Dermis microvascular lymphatic vessel endothelial cell (primary cell): ENCODE measurements at places on chromosomes 6 and 20. TPM values are rescaled to one million over a fixed set of nuclear protein-coding genes. Genes with fewer than 3 reads are reported as not detected.
A peak's percentile ranks its signal among the peaks of the same experiment; 100 is the strongest.

DNA sequence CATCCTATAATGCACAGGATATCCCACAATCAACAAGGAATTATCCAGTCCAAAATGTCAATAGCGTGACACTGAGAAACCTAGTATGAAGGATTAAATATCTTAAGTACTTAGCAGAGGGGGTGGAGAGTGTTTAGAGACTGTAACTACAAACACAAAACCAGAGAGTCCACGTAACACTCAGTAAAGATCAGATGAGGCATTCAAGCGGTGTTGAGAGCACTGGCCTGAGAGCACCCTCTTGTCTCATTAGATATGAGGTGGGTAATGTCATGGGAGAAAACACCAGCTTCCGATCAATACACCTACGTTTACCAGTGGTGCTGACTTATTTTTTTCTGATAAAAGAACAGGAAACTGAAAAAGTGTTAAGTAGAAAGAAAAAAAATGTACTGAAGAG is 2.3 kb downstream of the FAM184A start:
- DNase-seq = no peak

- no peak for DNase-seq
Observed at GRCh38 chr6:111912904-111913303, 39.7 kb upstream of the FYN start.

- DNase-seq = no peak
Observed at GRCh38 chr6:138117376-138117914, 10.2 kb upstream of the PERP start.

- no peak for DNase-seq
Observed at GRCh38 chr6:68108233-68108835, 526.7 kb upstream of the ADGRB3 start.

DNA sequence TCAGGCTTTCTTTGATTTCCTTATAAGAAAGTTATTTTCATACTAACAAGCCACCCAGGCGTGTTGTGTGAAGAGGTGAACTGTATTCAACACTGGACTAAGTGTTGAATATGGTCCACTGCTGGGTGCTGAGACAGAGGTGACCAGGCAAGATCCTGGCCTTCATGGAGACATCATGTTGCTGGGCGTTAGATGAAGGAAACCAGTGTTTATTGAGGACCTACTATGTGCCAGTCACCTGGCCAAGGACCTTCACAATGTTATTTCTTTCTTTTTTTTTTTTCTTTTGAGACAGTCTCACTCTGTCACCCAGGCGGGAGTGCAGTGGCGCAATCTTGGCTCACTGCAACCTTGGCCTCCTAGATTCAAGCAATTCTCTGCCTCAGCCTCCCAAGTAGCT is 1.9 kb upstream of the TREML1 start:
- no peak for DNase-seq

DNA sequence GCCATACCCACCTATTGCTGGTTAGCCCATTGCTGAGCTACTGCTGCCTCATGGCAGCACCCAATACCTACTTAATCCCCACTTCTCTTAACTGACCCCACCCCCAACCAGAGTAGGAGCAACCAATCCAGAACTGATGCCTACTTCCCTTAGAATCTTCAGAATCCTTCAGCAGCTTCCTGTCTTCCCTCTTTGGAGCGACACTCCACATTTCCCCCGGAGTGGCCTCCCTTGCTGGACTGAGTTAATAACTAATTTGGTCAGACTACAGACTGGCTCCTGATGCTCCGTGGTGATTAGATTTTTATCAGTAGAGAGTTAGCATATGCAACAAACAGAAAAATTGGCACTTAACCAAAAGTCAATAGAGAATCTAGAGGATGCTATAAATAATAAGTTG is 51.2 kb upstream of the UBR2 start:
- DNase-seq = no peak

BPIFB2 gene
- total RNA-seq = not detected in 2 replicates

RNF8 gene
- total RNA-seq = 22.5 and 22.6 TPM in 2 replicates

TRIM38 gene
- 4.7 and 6.3 TPM in 2 replicates for total RNA-seq

DNA sequence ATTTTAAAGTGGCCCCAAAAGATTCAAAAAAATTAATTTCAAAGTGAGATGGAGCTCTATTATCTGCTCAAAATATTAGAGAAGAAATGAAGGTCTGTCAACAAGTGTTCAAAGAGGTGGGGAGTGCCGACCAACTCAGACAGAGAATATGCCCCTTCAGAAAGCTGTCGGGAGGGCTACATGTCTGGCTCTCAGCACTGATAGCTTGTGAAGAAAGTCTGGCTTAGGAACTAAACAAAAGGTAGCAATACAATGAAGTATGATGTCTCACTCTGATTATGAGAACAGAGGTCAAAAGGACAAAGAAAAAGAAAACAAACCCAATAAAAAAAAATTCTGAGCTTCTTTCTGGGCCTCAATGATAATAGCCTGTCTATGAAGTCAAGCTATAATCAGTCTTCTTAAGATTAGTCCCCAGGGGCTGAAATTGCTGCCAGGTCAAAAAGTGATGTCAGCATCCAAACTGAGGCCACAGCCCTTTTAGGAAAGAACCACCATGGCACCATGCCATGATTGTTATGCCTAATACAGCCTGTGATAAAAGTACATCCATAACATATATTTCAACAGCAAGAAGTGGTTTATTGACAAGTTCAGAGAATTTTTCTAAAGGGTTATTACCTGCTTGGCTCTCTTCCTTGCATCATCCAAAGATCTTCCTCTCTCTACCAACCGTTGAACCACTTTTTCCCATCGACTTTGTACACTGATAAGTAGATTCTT is 150.9 kb downstream of the DST start:
- DNase-seq = no peak

- no peak for DNase-seq
Observed at GRCh38 chr6:161068321-161068741, 76.8 kb downstream of the MAP3K4 start.

DNA sequence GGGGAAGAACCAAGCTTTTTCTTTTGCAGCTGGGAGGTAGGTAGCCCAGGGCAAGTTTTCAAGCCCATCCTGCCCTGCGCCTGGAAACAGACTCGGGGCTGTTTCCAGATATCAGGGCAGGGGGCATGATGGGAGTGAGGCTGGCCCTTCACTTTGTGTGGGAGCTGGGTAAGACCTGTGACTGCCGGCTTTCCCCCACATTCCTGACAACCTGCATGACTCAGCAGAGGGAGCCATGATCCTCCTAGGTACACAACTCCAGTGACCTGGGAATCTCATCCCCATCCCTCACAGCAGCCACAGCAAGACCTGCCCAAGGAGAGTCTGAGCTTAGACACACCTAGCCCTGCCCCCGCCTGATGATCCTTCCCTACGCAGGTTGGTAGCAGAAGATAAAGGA is 280.8 kb downstream of the SOX4 start:
- DNase-seq = no peak

EPB41L1 gene
- 7.3 and 22.4 TPM in 2 replicates for total RNA-seq

PRDM13 gene
- total RNA-seq = not detected in 2 replicates

- no peak for DNase-seq
Observed at GRCh38 chr6:150102750-150103270, 33.9 kb upstream of the ULBP3 start.

DNA sequence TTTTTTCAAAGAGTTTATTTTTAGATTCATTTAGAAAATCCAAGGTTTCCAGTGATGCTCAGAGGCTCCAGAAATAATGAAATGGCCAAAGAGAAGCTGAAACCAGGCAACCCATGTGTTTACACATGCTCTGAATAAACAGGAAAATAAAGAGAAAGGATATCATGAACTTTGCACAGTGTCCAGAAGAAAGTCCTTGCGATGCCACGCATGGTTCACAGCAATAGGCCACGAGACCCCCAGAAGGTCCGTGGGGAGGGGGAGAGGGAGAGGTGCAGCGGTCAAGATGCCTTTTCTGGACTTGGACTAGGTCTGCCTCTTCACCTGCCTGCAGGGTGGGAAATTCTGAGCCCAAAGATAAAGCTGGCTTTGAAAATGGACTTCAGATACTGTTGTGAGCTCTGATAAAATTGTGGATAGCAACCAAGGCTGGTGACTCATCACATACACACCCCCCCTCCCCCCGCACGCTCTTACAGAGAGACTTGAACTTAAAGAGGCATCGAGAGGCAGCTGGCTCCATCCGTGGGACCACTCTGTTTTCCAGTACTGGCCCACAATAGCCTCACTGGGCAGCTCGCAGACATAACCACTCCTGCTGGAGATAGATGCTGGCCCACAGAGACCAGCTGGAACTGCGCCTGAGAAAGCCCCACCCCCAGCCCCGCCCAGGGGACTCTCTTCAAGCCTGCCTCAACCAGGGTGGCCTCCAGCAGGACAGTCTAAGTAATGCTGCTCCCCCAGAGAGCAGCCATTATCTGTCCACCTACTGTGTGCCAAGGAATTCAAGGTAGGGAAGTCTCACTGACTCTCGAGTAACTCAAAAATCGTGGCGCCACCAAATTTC is 21.2 kb upstream of the NFATC2 start:
- DNase-seq = peak; percentile 94

IRAK1BP1 gene
- total RNA-seq = 1.6 and 1.7 TPM in 2 replicates

DNA sequence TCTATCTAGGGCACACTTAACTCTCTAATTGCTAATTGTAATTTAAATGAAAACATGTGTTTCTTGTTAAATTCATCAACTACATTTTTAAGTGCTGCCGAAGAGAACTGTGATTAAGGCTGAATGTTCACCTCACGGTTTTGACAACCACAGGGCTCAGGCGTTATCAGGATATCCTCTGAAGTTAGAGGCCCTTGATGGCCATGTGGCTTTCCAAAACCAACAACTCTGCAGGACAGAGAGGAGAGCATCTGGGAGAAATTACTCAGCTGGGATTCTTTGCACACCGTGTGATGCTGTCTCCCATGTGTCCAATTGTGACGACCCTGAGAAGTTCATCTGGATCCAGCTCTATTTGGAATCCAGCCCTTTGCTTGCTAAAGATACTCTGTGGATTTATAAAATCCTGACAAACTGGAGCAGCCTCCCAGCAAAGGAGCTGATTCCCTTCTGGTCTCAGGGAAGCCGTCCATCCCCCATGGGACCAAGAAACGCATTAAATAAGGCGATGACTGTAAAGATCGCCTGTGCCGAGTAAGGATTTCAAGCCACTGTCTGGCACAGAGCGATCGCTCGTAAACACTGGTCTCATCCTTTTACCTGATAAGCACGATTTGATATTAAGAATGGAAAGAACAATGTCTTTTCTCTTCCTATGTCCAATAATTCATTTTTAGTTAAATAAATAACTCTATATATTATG is 401.1 kb downstream of the CD83 start:
- DNase-seq = no peak

- no peak for DNase-seq
Observed at GRCh38 chr20:45985573-45985972, 13.6 kb upstream of the ZNF335 start.

DNA sequence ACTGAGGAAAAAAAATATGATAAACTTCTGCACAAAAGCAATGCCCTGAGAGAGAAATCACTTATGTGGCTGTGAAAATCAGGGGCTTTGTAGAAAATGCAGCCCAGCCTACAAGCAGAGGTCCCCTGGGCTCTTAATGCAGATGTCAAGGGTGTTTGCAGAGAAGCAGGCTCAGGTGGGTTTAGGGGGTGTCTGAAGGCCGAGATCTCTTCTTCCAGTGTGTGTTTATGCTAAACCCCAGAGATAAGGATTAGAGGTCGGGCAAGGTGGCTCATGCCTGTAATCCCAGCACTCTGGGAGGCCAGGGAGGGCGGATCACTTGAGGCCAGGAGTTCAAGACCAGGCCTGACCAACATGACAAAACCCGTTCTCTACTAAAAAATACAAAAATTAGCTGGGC is 78.5 kb downstream of the TMEM242 start:
- DNase-seq = no peak

- no peak for DNase-seq
Observed at GRCh38 chr6:133724726-133725125, 164.2 kb upstream of the TCF21 start.

DNA sequence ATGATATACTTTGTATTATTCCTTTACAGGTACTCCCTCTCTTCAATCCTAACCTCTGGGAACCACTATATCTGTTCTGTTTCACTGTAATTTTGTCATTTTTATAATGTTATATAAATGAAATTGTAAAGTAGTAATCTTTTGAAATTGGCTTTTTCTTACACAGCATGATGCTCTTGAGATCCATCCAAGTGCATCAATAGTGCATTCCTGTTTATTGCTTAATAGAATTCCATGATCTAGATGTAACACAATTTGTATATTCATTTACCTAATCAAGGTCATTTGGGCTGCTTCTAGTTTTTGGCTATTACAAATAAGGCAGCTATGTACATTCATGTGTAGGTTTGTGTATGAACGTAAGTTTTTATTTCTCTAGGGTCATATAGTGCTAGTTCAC is 174.6 kb downstream of the KHDC1L start:
- no peak for DNase-seq

DNA sequence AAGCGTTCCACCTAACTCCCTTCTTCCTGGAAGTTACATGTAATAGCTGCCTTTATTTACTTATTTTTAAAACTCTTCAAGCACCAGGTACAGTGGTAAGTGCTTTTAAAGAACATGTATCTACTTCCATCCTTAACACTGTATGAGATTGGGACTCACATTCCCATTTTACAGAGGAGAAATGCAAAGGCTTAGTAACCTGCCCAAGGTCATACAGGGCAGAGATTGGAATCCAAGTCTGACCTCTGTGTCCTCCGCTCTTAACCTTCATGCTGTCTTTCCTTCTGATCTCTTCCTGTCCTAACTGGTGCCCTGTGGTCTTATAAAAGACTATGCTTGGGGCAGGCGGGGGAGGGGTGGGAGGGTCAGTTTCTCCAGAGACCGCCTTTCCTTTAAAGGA is 1.6 kb downstream of the B4GALT5 start:
- DNase-seq = no peak

RNF39 gene
- not detected in 2 replicates for total RNA-seq

- DNase-seq = no peak
Observed at GRCh38 chr6:168765752-168766151, 324.8 kb downstream of the SMOC2 start.

ETV7 gene
- 0.13 TPM in 2 replicates for total RNA-seq

GRCh38 chr20:49308875-49309274 is 31.0 kb upstream of the ZNFX1 start:
- no peak for DNase-seq

EPHA7 gene
- total RNA-seq = under 0.01 TPM in 2 replicates

- no peak for DNase-seq
Observed at GRCh38 chr6:117542493-117542892, 59.8 kb downstream of the GOPC start.

PSORS1C2 gene
- total RNA-seq = not detected in 2 replicates

DNA sequence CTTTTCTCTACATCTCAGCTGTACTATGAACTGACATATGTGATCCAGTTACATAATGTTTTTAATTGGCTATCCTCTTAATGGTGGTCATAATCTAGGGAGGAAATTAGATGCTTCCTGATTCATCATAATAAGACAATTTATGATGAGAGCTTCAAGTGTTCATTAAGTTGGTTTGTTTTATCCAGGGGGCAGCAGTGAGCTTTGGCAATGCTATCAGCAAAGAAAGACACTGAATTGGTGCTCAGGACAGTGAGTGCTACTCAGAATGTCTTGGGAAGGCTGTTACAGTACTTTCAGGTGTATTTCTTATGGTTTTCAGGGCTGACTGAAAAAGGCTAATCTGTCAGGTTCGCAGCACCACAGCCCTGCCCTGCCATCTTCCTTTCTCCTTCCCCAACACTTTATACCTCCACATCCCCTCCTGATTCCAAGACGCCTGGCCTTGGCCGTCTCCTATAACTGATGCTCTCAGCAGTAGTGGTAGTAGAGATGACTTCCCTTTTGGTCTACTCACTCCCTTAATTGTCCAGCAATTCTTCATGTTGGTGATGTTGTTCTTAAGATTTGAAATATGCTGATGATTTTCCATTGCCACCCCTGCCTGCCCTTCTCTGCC is 67.0 kb upstream of the TNFAIP3 start:
- DNase-seq = peak; percentile 40

GRCh38 chr6:41273714-41274113 is 12.8 kb downstream of the TREM1 start:
- no peak for DNase-seq

DDO gene
- 3.3 and 3.8 TPM in 2 replicates for total RNA-seq

- DNase-seq = no peak
Observed at GRCh38 chr6:90508753-90509152, 78.1 kb downstream of the MAP3K7 start.
